ENCODE measurements at places on chromosomes 4 and X. TPM values are rescaled to one million over a fixed set of nuclear protein-coding genes. Genes with fewer than 3 reads are reported as not detected.

ARMCX1 gene
- total RNA-seq: not detected

ENPEP gene
- total RNA-seq: 0.53 TPM

PAK3 gene
- total RNA-seq: not detected

ARR3 gene
- total RNA-seq: not detected

TAB3 gene
- 13.2 TPM for total RNA-seq

TMSB15C gene
- total RNA-seq: 6.1 TPM

BGN gene
- total RNA-seq: not detected

CFP gene
- 13.1 TPM for total RNA-seq

GPR34 gene
- total RNA-seq: 1.1 TPM

VCX3B gene
- total RNA-seq: not detected

PAGE2 gene
- not detected for total RNA-seq

FOXO4 gene
- total RNA-seq: 12.7 TPM

FAAH2 gene
- total RNA-seq: not detected

HEPH gene
- not detected for total RNA-seq

NRK gene
- not detected for total RNA-seq

UGT2B7 gene
- not detected for total RNA-seq

DNAJB14 gene
- total RNA-seq: 54.6 TPM

ETDA gene
- total RNA-seq: not detected

SHISA3 gene
- 0.50 TPM for total RNA-seq

FOXR2 gene
- not detected for total RNA-seq

VCX3A gene
- total RNA-seq: not detected

NAA11 gene
- total RNA-seq: not detected

KIF4A gene
- total RNA-seq: 44.3 TPM

GYPA gene
- total RNA-seq: not detected

MAGEA12 gene
- not detected for total RNA-seq

RBMXL3 gene
- total RNA-seq: not detected

CDKL2 gene
- total RNA-seq: 0.60 TPM

CEP135 gene
- 17.0 TPM for total RNA-seq

TLR10 gene
- total RNA-seq: 0.08 TPM

CENPVL2 gene
- not detected for total RNA-seq

FGF5 gene
- not detected for total RNA-seq

H2BW2 gene
- total RNA-seq: not detected

PJA1 gene
- 18.9 TPM for total RNA-seq

DSPP gene
- not detected for total RNA-seq

PFKFB1 gene
- total RNA-seq: 0.61 TPM

ASB9 gene
- total RNA-seq: 0.34 TPM

PARM1 gene
- not detected for total RNA-seq

EVC2 gene
- 1.3 TPM for total RNA-seq

DDX60 gene
- 111 TPM for total RNA-seq

PROM1 gene
- total RNA-seq: not detected

HTRA3 gene
- total RNA-seq: not detected

CXorf66 gene
- total RNA-seq: not detected

PNMA6A gene
- total RNA-seq: 0.24 TPM

ARMCX2 gene
- 4.4 TPM for total RNA-seq

PRDM8 gene
- total RNA-seq: 3.7 TPM

NEUROG2 gene
- total RNA-seq: not detected

PPARGC1A gene
- total RNA-seq: not detected

TEX13C gene
- not detected for total RNA-seq

SLC6A14 gene
- not detected for total RNA-seq

GAGE12G gene
- not detected for total RNA-seq

NDNF gene
- not detected for total RNA-seq

SLITRK2 gene
- not detected for total RNA-seq

NKRF gene
- 18.4 TPM for total RNA-seq

GAB1 gene
- total RNA-seq: 0.79 TPM

PLRG1 gene
- total RNA-seq: 80.1 TPM

UGT2B11 gene
- not detected for total RNA-seq
